Sigmoid colon (tissue), 7 donors: ENCODE measurements at places on chromosomes 1 and 21. TPM values are rescaled to one million over a fixed set of nuclear protein-coding genes. Genes with fewer than 3 reads are reported as not detected.

- DNase-seq = no peak
Measured at GRCh38 chr1:108817016-108817415, 39.9 kb downstream of the AKNAD1 start.

GRCh38 chr1:244068567-244068966 is 17.5 kb downstream of the ZBTB18 start:
- no peak for DNase-seq

DNA sequence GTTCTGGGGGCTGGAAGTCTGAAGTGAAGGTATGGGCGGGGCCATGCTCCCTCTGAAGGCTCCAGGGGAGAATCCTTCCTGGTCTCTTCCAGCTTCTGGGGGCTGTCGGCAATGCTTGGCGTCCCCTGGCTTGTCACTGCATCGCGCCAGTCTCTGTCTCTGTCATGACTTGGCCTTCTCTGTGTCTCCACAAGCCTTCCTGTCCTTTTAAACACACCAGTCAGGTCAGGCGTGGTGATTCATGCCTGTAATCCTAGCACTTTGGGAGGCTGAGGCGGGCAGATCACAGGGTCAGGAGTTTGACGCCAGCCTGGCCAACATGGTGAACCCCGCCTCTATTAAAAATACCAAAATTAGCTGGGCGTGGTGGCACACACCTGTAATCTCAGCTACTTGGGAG is 125.3 kb downstream of the ACTL8 start:
- DNase-seq = no peak

DNA sequence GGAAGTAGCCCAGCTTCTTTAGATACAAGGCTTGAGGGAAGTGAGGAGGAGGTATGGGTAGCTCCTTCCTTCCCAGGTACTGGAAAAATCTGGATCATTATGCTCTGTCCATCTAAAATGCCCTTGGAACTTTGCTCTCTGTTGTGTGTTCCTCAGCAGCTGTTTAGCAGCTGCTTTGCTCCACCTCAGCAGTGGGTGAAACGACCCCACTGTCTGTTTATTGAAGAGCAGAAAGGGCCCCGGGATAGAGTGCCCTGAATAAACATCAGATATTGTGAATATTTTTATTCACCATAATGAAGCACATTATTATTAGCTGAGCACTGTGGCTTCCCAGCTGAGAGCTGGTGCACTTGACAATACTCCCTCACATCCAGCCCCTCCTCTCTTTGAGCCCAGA is 237.9 kb downstream of the PBX1 start:
- no peak for DNase-seq

DNA sequence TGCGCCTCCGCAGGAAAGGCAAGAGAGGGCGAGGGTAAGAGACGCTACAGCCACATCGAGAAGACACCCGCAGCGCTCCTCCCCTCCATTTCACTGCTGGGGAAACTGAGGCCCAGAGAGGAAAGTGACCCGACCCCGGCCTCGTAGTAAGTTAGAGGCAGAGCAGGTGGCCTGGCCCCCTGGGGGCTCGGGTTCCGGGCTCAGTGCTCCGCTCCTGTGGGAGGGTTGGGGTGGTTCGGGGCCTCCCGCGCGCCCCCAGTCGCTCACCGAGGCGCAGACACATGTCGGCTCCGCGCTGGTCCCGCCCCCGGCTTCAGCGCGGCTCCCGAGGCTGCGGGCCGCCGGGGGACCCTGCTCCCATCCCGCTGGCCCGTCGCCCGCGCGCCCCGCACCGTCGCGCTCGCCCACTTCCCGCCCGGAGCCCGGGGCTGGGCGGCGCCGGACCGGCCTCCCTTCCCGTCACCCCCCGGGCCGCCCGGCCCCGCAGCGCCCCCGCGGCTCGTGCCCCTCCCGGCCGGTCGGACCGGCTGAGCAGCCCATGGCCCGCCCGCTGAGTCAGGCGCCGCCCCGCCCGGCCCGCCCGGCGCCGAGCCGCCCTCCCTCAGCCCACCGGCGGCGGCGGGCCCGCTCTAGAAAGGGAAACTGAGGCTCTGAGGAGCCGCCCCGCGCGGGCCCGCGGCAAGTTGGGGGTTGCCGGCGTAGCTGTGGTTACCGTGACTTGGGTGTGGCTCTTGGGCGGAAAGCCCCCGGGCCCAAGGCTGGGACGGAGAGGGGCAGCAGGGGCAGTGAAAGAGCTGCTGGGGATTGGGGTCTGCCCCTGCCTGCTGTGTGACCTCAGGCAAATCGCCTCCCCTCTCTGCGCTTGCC is at the start of gene TMEM54:
Gene TMEM54, minus strand, starts transcription at position 434 of the 867 bp plus-strand sequence. Its CDS starts 151 bp downstream, at position 283.
- peak; percentile 82 for DNase-seq

SFPQ gene
- total RNA-seq = 136 TPM
